ENCODE measurements at places on chromosomes 4 and X.

GRCh38 chrX:19064175-19064574 is 58.1 kb downstream of the ADGRG2 start:
- DNase-seq, result no peak

DNA sequence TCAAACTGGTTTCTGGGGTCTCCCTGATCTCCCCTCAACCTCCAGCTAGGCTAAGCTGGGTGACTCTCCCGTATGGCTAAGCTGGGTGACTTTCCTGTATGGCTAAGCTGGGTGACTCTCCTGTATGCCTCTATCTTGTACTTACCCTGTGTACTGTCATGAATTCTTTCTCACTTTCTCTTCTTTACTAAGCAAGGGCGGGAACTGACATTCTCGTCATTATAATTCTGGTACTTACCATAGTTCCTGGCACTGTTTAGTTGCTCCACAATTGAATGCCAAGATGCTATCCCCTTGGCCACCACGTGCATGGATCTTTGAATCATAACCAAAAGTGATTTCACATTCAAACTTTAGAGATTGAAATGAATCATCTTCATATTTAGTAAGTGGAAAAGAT is 8.8 kb downstream of the INTU start:
- DNase-seq, result no peak

DNA sequence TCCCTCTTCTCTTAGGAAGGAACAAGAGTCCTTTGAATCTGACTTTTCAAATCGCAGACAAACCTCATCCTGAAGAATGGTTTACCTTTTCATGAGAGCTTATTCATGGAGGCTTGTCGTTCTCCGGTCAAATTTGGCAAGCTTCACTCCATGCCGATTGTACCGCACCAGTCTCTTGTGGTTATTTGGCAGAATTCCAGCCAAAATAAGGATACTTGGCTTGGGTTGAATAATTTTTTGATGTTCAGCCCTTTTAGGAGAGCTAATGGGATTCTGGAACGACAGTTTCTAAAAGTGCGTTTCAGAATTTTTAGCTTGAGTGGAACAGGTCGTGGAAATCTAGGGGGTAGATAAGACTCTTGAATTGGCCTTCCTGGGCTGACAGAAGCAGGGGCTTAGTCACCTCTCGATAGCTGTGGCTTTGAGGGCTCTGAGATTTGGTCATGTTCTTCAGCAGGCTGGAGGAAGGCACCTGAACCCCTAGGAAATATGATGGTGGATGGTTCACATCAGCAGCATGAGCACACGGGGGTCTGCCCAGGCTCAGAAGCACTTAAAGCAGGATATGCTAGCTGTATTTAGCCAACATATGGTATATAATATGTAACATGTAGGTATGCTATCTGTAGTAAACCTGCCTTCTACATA is 1.5 kb downstream of the KLHL2 start:
- DNase-seq, result no peak

GRCh38 chr4:6478546-6479220 is 6.3 kb upstream of the PPP2R2C start:
- no peak for DNase-seq

- DNase-seq, result no peak
Measured at GRCh38 chrX:24955372-24955930, 60.3 kb downstream of the ARX start.

- DNase-seq, result no peak
Measured at GRCh38 chr4:808860-809570, 16.9 kb downstream of the CPLX1 start.

- no peak for DNase-seq
Measured at GRCh38 chr4:73743281-73743680, 2.9 kb downstream of the CXCL8 start.

DNA sequence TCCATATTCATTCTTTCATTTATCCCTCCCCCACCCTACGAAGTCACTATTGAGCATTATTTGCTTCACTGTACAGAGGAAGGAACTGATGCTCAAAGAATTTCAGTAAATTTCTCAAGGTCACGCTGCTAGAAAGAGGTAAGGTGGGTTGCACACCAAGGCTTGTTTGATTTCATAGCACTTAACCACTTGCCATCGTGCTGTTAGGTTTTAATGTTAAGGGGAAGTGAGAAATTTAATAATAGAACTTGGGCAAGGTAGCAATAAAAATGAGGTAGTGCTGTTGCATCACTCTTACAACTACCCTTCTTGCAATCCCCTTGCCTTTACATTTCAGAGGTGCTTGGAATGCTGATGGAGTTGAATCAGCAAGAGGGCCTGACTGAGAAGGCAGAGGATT is 343.1 kb downstream of the MID1IP1 start:
- DNase-seq, result no peak

GRCh38 chr4:94814237-94814636 is 56.5 kb downstream of the BMPR1B start:
- DNase-seq, result no peak

Measured in right renal pelvis (tissue), 4 donors.